ENCODE measurements at places on chromosomes 4 and X.

GRCh38 chrX:20654596-20655106 is 387.9 kb upstream of the RPS6KA3 start:
- no peak for DNase-seq

DNA sequence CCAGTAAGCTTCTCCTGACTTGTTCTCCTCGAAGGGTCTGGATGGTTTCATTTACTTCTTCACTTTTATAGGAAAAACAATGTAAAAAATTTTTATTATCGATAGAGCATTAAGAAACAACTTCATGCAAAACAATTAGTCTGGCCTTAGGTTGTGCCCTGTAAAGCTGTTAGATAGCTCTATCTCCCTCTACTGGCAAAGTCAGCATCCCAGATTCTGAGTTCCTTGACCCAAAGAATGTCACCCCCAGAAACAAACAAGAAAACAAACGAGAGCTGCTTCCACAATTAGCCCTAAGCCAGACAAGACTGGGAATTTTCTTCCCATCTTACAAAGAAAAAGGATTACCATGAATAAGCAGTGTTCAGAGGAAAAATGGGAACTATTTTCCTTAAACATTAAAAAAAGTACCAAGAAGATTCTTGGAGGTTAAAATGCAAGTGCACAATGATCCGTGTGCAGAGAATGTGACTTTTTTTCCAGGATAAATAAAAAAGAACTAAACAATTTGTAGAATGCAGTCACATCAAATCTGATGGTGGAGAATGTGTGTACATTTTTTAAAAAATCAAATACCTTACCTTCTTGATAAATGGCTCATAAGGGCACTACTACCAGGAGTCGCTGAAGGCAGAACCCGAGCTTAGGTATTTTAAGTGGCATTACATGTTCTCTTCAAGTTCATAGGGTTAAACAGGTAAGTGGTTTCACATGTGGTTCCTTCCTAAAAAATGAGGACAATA is 293.2 kb downstream of the FBXO8 start:
- DNase-seq = no peak

- DNase-seq = no peak
Measured at GRCh38 chr4:29310252-29310651, 1409.9 kb upstream of the PCDH7 start.

- DNase-seq = no peak
Measured at GRCh38 chrX:135543172-135543571, 22.7 kb downstream of the INTS6L start.

GRCh38 chr4:8507624-8508023 is 67.0 kb downstream of the TRMT44 start:
- no peak for DNase-seq

DNA sequence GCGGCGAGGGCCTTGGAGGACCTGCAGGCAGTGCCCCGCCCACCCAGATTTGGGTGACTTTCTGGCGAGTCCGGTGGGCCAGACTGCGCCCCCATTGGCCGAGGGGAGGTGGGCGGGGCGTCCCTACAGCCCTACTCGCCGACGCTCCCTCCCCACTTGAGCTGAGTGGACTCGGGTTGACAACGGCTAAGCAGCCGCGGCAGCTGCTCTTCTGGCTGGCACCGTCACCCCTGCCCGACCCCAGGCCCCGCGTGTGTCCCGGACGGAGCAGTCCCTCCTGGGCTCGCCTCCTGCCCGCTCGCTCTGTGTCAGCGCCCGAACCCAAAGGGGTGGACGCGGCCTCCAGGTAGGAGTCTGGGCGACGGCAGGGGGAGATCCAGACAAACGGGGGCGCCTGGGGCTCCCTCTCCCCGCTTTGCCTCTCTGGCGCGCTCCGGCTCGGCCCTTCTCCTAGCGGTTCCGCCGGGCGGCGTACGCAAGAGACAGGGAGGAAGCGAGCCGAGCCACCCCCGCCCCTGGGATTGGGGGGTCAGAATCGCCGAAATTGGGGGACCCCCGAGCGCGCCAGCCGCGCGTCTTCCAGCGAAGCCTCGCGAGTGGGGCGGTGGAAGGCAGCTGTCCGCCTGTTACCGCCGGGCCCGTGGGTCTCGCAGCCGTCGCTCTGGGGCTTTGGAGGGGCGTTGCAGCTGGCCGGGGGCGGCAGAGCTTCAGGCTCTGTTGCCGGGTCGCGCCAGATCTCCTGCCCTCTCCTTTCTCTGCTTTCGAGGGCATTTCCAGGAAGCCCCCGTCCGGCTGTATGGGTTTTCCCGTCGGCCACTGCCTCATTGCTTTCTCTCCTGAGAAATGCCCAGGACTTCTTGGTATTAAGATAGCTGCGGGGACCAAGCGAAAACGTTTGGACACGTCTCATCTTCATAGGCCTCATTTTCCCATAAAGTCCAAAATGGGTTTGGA is 46.3 kb downstream of the STARD8 start:
- no peak for DNase-seq

- DNase-seq = no peak
Measured at GRCh38 chrX:54509400-54509799, 13.4 kb upstream of the FGD1 start.
